ENCODE measurements at places on chromosomes 2 and 18.

DNA sequence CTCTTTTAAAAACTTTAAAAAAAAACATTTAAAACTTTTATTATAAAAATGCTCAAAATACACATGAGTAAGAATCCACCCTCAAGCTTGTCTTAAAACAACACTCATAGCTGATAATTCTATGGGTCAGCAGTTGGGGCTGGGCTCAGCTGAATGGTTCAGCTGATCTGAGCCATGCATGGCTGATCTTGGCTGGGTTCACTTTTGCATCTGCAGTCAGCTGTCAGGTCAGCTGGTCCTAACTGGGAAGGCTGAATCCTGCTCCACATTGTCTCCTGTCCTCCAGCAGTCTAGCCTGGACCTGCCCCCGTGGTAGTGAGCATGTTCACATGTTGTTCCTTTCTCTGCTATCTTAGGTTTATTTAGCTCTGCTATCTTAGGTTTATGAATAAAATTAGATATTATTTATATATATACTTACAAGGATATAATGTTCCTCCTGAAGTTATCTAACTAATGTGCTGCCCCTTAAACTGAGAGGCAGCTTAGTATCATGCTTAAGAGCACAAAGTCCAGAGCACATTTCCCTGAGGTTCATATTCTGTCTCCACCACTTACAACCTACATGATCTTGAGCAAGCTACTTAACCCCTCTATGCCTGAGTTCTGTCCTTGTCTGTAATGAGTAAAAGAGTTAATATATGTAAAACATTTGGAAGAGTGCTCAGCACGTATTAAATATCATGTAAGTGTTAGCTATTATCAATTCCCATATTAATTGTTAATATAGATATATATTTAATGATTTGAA lies 309.4 kb downstream of the PTPRM start:
- DNase-seq: no peak

DNA sequence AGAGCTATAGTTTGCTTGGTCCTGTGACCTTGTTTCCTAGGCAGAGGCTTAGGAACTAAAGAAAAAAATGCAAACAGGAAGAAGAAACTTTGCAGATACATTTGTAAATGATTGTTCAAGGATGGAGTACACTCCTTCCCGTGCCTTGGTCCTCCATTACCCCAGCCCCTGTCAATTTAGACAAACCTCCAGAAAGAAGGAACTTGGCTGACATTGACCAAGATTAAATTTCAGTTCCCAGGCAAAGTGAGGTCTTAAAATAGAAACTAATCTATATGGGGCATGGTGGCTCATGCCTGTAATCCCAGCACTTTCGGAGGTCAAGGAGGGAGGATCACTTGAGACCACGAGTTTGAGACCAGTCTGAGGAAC lies 179.9 kb upstream of the FN1 start:
- DNase-seq: peak; percentile 61

DNA sequence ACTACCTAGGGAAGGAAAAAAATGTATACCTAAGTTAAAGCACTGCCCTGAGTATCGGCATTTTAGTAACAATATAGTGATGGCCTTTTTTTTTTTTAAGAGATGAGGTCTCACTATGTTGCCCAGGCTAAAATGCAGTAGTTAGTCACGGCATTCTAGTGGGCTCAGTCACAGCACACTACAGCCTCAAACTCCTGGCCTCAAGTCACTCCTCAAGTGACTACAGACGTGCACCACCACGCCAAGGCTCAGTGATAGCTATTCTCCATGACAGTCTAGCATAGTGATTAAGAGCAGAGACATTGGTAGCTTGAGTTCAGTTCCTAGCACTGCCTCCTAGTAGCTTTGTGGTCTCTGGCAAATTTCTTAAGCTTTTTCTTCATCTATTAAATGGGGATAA lies 27.6 kb downstream of the UBXN2A start:
- DNase-seq: no peak

- DNase-seq: no peak
These were observed 123.7 kb upstream of the CTDP1 start for GRCh38 chr18:79555885-79556284.

- DNase-seq: no peak
These were observed 25.4 kb downstream of the BOLL start for GRCh38 chr2:197759625-197760292.

DNA sequence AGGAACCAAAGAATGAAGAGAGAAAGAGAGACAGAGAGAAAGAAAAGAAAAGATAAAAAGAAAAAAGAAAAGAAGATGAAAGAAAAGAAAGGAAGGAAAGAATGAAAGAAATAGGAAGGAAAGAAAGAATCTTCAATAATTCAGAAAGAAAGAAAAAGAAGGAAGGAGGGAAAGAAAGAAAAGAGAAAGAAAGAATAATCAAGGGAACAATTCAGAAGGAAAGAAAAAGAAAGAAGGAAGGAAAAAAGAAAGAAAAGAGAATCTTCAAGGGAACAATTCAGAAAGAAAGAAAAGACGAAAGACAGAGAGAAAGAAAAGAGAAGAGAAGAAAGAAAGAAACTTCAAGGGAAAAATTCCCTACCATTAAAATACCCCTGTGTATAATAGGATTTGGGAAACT lies 5.6 kb upstream of the KCTD1 start:
- DNase-seq: no peak
